Naive thymus-derived CD8-positive, alpha-beta T cell (primary cell): ENCODE measurements at places on chromosomes 1 and 21. TPM values are rescaled to one million over a fixed set of nuclear protein-coding genes. Genes with fewer than 3 reads are reported as not detected.

LRRC3 gene
- total RNA-seq: 0.91 TPM

MROH7 gene
- 0.18 TPM for total RNA-seq

RNF223 gene
- total RNA-seq: not detected

MTFR1L gene
- 56.4 TPM for total RNA-seq

SMIM1 gene
- total RNA-seq: 5.7 TPM

DNA sequence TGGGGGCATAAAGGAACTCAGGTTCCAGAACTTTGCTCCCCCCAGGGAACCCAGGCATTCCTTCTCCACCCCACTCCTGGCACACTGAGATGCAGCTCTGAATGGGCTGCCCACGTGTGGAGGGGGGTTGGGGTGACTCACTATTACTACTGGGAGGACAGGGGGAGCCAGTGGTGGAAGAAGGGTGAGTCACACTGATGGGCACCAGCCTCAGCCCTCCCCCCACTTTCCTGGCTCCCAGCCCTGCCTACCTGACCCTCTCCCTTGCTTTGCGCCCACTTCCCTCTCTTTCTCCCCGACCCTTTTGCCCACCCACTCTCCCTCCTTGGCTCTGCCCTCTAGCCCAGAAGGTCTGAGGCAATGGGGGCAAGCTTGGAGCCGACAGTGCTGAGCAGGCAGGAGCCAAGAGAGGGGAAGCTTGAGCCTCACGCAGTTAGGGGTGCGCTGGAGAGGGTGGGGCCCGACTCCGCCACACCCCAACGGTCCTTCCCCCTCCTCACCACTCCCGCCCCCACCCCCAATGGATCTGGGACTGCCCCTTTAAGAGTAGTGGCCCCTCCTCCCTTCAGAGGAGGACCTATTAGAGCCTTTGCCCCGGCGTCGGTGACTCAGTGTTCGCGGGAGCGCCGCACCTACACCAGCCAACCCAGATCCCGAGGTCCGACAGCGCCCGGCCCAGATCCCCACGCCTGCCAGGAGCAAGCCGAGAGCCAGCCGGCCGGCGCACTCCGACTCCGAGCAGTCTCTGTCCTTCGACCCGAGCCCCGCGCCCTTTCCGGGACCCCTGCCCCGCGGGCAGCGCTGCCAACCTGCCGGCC lies at the start of gene LMNA:
LMNA (plus strand) TSS at position 611 of the 818 bp plus-strand sequence. CDS start 208 bp downstream, outside the sequence.
- peak; percentile 48 for DNase-seq
- H3K27me3 ChIP-seq: peaks cover 39% of the 10 kb centered on the region
- H3K4me1 ChIP-seq: peaks cover 32% of the 10 kb centered on the region
- peak within 1 kb of the TSS; percentile 75 for H3K27ac ChIP-seq

GRCh38 chr1:159188375-159188788 lies 16.3 kb upstream of the ACKR1 start:
- H3K27me3 ChIP-seq: peaks cover 64% of the 10 kb centered on the region
- H3K27ac ChIP-seq: no peak overlapping the region
- no peaks in the 10 kb centered on the region for H3K36me3 ChIP-seq
- H3K4me3 ChIP-seq: no peak overlapping the region

DNA sequence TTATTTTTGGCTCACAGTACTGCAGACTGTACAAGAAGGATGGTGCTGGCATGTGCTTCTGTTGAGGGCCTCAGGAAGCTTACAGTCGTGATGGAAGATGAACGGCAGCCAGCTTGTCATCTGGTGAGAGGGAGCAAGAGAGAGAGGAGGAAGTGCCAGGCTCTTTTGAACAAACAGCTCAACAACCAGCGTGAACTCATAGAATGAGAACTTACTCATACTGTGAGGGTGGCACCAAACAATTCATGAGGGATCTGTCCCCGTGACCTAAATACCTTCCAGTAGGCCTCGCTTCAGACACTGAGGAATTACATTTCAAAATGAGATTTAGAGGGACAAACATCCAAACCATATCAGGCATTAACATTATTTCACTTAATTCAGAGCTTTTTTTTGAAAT lies 84.7 kb downstream of the PKN2 start:
- no peak overlapping the region for H3K4me3 ChIP-seq
- no peak overlapping the region for H3K27ac ChIP-seq
- no peak for DNase-seq
- peaks cover 5% of the 10 kb centered on the region for H3K4me1 ChIP-seq

DNA sequence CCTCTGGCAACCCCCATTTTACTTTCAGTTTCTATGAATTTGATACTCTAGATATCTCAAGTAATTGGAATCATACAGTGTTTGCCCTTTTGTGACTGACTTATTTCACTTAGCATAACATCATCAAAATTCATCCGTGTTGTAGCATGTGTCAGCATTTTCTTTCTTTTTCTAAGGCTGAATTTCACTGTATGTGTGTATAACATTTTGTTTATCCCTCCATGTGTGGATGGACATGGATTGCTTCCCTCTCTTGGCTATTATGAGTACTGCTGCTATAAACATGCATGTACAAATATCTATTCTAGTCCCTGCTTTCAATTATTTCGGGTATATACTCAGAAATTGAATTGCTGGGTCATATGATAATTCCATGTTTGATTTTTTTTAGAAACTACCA lies 97.3 kb downstream of the MAP3K21 start:
- H3K27ac ChIP-seq: no peak overlapping the region
- peaks cover 46% of the 10 kb centered on the region for H3K27me3 ChIP-seq
- DNase-seq: no peak
- no peaks in the 10 kb centered on the region for H3K36me3 ChIP-seq
- no peaks in the 10 kb centered on the region for H3K4me1 ChIP-seq
- H3K4me3 ChIP-seq: no peak overlapping the region

DNA sequence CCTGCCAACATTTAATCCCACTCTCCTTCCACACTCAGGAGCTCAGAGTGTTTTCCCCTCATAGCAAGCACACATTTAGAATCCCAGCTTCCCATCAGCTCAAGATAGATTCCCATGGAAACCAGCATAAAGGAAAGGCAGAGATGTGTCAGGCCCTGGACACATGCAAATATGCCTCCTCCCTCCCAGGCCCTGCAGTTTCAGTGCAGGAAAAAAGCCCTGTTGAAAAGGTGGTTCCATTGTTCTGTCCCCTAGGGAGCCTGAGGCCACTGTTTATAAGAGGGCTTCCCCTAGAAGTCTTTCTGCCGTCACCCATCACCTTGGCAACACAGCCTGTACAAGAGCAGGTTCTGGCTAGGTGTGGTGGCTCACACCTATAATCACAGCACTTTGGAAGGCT lies 3.6 kb downstream of the CACNA1S start:
- no peaks in the 10 kb centered on the region for H3K27me3 ChIP-seq
- no peaks in the 10 kb centered on the region for H3K36me3 ChIP-seq
- no peak overlapping the region for H3K4me3 ChIP-seq
- peaks cover 8% of the 10 kb centered on the region for H3K4me1 ChIP-seq
- DNase-seq: no peak
- no peak overlapping the region for H3K27ac ChIP-seq

DNA sequence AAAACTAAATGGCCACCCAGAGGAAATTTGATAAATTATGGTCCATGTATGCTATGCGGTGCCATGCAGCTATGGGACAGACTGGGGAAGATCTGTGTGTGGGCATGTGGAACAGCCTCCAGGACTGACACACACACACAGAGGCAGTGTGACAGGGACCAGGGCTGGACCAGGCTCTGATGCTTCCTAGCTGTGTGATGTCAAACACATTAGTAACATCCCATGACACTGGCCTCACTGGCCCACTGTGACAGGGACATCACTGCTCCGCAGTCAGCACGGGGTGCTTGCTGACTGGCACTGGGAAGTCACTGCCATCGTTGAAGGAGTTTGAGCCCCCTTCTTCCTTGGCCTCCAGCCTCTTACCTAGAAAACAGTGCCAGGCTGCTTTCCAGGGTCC lies 13.9 kb downstream of the RAP1GAP start:
- no peak overlapping the region for H3K4me3 ChIP-seq
- no peaks in the 10 kb centered on the region for H3K36me3 ChIP-seq
- peaks cover 3% of the 10 kb centered on the region for H3K27me3 ChIP-seq
- no peak for DNase-seq
- H3K4me1 ChIP-seq: peaks cover 33% of the 10 kb centered on the region
- H3K27ac ChIP-seq: no peak overlapping the region

DNA sequence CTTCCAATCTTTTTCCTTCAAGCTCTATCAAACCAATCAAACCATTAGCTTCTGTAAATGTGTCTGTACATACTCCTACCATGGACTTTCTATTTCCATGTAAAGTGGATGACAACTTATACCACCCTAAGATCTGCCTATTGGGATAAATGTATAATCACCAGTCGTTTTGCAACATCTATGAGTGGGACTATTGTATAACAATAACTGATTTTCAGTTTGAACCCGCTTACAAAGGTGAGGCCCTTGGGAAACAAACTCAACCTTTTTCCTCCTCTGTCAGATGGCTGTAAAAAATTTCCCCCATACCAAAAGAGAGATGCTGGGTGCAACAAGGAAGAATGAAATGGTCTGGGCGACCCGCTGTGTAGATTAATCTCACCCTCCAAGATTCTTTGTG lies 399.1 kb upstream of the ADAMTS5 start:
- no peak for DNase-seq
- H3K36me3 ChIP-seq: no peaks in the 10 kb centered on the region
- H3K4me1 ChIP-seq: no peaks in the 10 kb centered on the region
- no peak overlapping the region for H3K4me3 ChIP-seq

- H3K4me3 ChIP-seq: no peak overlapping the region
- no peak overlapping the region for H3K27ac ChIP-seq
- DNase-seq: no peak
- no peaks in the 10 kb centered on the region for H3K36me3 ChIP-seq
- H3K4me1 ChIP-seq: no peaks in the 10 kb centered on the region
- peaks cover 13% of the 10 kb centered on the region for H3K27me3 ChIP-seq
Observed at GRCh38 chr1:30345491-30346130, 377.8 kb downstream of the MATN1 start.

DNA sequence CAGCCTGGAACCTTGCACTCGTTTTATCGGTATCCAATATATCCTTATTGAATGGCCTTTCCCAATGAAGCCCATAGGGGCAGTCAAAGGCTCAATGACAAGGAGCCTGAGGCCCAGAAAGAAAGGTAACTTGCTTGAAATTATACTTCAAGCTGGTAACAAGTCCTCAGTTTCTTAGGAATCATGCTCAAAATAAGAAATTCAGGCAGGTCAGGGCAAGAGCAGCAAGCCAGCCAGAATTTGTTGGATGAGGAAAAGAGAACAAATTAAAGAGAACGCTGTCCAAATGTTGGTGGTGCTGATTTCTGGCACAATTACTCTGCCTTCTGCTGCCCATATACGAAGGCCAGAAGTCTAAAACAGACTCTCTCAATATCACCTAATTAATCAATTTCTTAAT lies 77.6 kb downstream of the DDX20 start:
- peaks cover 23% of the 10 kb centered on the region for H3K27me3 ChIP-seq
- DNase-seq: no peak
- H3K4me1 ChIP-seq: no peaks in the 10 kb centered on the region

DNA sequence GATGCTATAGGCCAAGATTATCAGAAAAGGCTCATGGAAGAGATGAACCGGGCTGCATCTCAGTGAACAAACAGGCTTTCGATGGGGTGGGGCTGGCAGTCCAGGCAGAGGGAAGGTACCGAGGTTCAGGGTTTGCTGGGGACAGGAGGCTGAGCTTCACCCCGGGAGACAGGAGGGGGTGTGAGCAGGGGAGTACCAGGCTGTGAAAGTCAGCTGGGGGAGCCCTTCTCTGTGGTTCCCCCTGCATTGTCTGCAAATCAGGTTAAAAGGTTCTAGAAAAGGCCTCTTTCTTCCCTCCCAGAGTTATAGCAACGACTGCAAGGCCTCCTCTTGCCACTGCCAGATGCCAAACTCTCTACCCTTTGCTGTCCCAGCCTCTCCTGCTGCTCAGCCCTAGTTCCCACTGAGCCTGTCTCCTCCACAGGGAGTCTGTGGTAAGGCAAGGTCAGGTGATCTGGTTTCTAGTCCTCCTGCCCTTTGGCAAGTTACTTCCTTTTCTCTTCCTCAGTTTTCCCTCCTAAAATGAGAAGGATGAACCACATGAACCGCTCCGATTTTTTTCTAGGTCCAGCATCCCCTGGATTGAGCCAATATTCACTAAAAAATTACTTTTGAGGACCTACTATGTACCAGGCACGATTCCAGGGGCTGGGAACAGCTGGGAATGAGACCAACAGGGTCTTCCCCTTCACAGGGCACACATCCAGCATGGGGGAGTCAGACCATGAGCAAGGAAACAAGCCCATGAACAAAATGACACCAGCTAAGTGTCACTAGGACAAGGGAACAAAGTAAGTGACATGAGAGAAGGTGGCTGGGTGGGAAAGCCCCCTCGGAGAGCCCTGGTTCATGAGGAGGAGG lies 7.2 kb downstream of the LAD1 start:
- H3K36me3 ChIP-seq: no peaks in the 10 kb centered on the region
- no peaks in the 10 kb centered on the region for H3K4me1 ChIP-seq
- DNase-seq: no peak
- no peak overlapping the region for H3K4me3 ChIP-seq
- H3K27me3 ChIP-seq: peaks cover 4% of the 10 kb centered on the region

DNA sequence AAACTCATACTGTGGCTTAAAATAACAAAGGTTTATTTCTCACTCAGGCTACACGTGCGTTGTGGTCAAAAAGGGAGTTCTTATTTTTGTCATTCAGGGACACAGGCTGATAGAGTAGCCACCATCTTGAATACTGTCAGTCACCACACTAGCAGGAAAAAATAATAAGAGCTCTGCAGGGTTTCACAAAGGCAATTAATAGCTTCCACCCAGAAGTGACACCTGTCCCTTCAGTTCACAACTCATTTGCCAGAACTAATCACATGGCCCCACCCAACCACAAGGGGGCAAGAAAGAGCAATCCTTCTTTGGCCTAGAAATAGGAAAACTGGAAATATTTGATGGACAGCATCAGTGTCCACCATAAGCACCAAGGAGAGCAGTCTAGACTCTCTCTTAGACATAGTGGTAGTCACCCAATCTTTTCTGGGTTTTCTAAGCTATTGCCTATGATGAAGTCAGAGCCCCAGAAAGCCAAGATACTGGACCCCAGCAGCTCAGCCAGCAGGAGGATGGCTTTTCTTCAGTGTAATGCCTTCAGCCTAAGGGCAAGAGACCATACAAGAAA lies 8.2 kb downstream of the HAPLN2 start:
- H3K4me1 ChIP-seq: peaks cover 14% of the 10 kb centered on the region
- H3K4me3 ChIP-seq: no peak overlapping the region
- peaks cover 50% of the 10 kb centered on the region for H3K27me3 ChIP-seq
- no peak overlapping the region for H3K27ac ChIP-seq
- DNase-seq: peak; percentile 37

- H3K4me3 ChIP-seq: no peak overlapping the region
- no peak overlapping the region for H3K27ac ChIP-seq
- peaks cover 15% of the 10 kb centered on the region for H3K27me3 ChIP-seq
- DNase-seq: no peak
Observed at GRCh38 chr1:3216015-3216391, 147.0 kb downstream of the PRDM16 start.

- H3K4me3 ChIP-seq: no peak within 1 kb of the TSS
- no peak within 1 kb of the TSS for H3K27ac ChIP-seq
- no peaks in the 10 kb centered on the region for H3K36me3 ChIP-seq
- H3K27me3 ChIP-seq: peaks cover 39% of the 10 kb centered on the region
- H3K4me1 ChIP-seq: peaks cover 8% of the 10 kb centered on the region
- peak; percentile 60 for DNase-seq
Observed at GRCh38 chr1:32886004-32886827, at the start of gene HPCA. TSS of gene HPCA (plus strand) at chr1:32886491. CDS start at chr1:32888899, 2,408 bp downstream.

GRCh38 chr1:217919683-217920388 lies 288.7 kb downstream of the SPATA17 start:
- H3K4me1 ChIP-seq: no peaks in the 10 kb centered on the region
- H3K4me3 ChIP-seq: no peak overlapping the region
- no peaks in the 10 kb centered on the region for H3K36me3 ChIP-seq
- H3K27ac ChIP-seq: no peak overlapping the region

GRCh38 chr21:40587736-40588346 lies 259.1 kb downstream of the DSCAM start:
- H3K4me3 ChIP-seq: no peak overlapping the region
- DNase-seq: no peak
- no peaks in the 10 kb centered on the region for H3K36me3 ChIP-seq
- no peaks in the 10 kb centered on the region for H3K4me1 ChIP-seq
- no peak overlapping the region for H3K27ac ChIP-seq
- H3K27me3 ChIP-seq: no peaks in the 10 kb centered on the region
